ENCODE measurements at places on chromosomes 1 and 21. TPM values are rescaled to one million over a fixed set of nuclear protein-coding genes. Genes with fewer than 3 reads are reported as not detected.

Gene ITLN2
- 0.26 TPM for polyA plus RNA-seq

Gene CASQ1
- polyA plus RNA-seq: not detected

Gene KANK4
- polyA plus RNA-seq: 2.9 TPM

Gene LAD1
- polyA plus RNA-seq: 71.7 TPM

Gene PHACTR4
- 4.5 TPM for polyA plus RNA-seq

Gene CD101
- polyA plus RNA-seq: 0.15 TPM

Gene PGBD5
- polyA plus RNA-seq: not detected

Gene NOS1AP
- polyA plus RNA-seq: 0.28 TPM

Gene SLAMF9
- 0.15 TPM for polyA plus RNA-seq

Gene BCAN
- polyA plus RNA-seq: not detected

Gene PTPN7
- polyA plus RNA-seq: 0.03 TPM

Gene CFAP57
- polyA plus RNA-seq: 0.14 TPM

Gene KLF17
- 0.01 TPM for polyA plus RNA-seq

Gene DCDC2B
- polyA plus RNA-seq: not detected

Gene SH3D21
- polyA plus RNA-seq: 6.3 TPM

Gene SPRR1B
- polyA plus RNA-seq: 168 TPM

Gene RNF186
- not detected for polyA plus RNA-seq

Gene CCDC28B
- polyA plus RNA-seq: 4.3 TPM

Gene KCNJ9
- polyA plus RNA-seq: not detected

Gene CACHD1
- polyA plus RNA-seq: 1.7 TPM

Gene AMY2A
- polyA plus RNA-seq: not detected

Gene MNDA
- polyA plus RNA-seq: not detected

Gene PODN
- not detected for polyA plus RNA-seq

Data from mammary epithelial cell (primary cell).